ENCODE measurements at places on chromosomes 1 and 21.
A peak's percentile ranks its signal among the peaks of the same experiment; 100 is the strongest.

DNA sequence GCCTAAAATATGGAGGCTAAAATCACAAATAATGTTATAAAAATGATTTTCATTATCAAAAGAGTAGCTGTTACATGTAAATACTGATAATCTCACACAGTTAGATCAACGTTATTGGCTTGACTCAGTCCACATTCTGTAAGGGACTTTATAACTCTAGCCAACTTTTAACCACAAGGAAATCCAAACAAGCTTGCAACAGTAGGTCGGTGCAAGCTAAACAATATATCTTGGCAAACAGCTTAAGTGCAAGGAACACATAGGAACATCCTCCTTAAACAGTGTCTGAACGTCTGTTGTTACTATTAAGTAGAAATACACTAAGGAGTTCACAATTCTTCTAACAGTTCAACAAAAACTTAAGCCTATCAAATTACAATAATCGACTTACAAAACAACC is 126.7 kb downstream of the EIF4G3 start:
- no peak for DNase-seq

- DNase-seq: no peak
Measured at GRCh38 chr1:188817814-188818213, 1659.8 kb downstream of the BRINP3 start.

- no peak for DNase-seq
Measured at GRCh38 chr1:63189677-63190076, 132.7 kb upstream of the FOXD3 start.

DNA sequence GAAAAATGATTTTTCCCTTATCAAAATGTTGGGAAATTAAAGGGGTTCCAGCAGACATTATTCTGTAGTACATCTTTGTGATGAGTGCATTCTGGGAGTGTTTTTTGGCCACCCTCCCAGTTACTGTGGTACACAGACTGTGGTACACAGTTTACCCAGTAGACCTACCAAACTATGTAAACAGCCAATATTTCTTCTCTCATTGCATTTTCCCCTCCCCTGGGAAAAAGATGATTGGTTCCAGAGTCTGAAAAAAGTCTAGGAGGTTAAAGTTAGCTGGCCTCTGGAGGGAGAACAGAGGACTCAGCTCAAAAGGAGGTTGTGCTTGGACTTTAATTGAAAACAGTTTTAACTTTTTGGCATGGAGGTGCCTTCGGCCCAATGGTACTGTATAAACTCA is 42.5 kb downstream of the PGM1 start:
- DNase-seq: no peak

GRCh38 chr1:237492359-237492758 is 398.4 kb downstream of the ZP4 start:
- no peak for DNase-seq

GRCh38 chr1:119564548-119564947 is 57.5 kb downstream of the HSD3B1 start:
- DNase-seq: no peak

DNA sequence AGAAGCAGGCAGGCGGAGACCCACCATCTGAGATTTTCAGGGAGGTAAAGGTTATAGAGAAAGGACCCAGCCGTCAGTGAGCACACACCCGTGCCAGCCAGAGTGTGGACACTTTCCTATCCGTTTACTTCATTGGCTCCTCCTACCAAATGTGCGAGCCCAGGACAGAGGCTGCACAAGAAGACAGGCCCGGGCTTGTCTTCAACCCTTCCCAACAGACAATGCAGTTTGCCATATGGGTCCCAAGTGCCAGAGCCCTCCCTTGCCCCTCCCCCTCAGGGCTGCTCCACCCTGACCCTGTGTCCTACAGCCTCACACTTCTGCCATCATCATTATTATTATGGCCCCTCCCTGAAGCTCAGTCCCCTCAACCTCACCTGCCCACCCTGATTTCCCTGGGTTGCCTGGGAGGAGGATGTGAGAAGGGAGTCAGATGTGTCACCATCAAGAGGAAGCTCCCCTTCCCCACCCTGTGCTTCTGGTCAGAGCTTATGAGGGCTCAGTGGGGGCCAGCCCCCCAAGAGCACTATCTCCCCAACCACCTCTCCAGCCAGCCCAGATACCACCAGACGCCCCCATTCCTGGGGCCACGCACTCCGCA is 9.4 kb downstream of the LAPTM5 start:
- DNase-seq: no peak

GRCh38 chr1:155093911-155094621 is 15.4 kb downstream of the EFNA3 start:
- DNase-seq: peak; percentile 61

DNA sequence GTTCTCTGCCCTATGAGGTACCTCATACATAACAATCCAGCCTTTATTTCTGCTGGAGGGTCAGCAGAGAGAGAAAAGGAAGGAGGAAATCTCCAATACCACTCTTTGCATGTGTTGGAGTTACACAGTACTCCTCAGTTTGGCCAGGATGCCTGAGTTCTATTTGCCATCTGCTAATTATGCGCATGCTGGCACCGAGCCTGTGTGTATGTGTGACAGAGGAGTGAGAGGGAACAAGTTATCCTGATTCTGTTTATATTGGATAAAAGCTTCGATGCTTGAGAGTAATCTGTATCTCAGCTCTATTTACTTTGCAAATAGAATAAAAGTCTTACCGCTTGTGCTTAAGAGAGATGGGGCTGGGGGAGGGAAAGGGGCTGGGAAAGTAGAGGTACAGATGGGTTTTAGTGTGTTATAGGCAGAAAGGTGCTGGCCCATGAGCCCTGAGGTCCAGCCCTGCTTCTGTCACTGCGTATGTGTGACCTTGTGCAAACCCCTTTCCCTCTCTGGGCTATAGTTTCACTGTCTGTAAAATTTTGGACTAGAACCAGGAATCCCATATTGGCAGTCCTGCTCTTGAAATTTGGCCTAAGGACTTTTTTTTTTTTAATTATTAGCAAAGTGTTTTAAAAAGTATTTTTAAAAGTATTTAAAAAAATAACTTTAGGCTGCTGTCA is 54.5 kb upstream of the PLXNA2 start:
- DNase-seq: no peak

- DNase-seq: no peak
Measured at GRCh38 chr1:56502700-56503245, 76.6 kb downstream of the PLPP3 start.

GRCh38 chr1:49229555-49229954 is 452.9 kb upstream of the BEND5 start:
- DNase-seq: no peak

- DNase-seq: no peak
Measured at GRCh38 chr1:160081261-160081936, at the start of gene KCNJ9. Gene KCNJ9, plus strand, starts transcription at chr1:160081538. Its CDS starts 2,493 bp downstream, at chr1:160084031.

DNA sequence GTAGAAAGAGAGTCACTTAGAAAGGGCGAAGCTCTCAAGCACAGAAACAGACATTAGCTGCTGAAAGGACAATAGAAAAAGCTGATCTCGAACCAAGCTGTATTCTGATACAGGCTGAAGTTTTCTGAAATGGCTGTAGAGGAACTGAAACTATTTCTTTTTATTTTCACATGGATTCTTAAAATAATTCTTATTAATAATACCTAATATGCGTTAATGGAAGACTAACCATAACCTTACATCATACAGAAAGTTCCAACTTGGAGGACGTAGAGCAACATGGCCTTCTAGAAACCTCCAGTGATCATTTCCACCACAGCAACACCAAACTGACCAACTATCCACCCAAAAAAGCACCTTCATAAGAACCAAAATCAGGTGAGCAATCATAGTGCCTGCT is 52.8 kb upstream of the ACADM start:
- no peak for DNase-seq

GRCh38 chr1:85473390-85473789 is 8.4 kb upstream of the DDAH1 start:
- peak; percentile 59 for DNase-seq

- no peak for DNase-seq
Measured at GRCh38 chr1:184062640-184063286, 11.2 kb downstream of the TSEN15 start.

DNA sequence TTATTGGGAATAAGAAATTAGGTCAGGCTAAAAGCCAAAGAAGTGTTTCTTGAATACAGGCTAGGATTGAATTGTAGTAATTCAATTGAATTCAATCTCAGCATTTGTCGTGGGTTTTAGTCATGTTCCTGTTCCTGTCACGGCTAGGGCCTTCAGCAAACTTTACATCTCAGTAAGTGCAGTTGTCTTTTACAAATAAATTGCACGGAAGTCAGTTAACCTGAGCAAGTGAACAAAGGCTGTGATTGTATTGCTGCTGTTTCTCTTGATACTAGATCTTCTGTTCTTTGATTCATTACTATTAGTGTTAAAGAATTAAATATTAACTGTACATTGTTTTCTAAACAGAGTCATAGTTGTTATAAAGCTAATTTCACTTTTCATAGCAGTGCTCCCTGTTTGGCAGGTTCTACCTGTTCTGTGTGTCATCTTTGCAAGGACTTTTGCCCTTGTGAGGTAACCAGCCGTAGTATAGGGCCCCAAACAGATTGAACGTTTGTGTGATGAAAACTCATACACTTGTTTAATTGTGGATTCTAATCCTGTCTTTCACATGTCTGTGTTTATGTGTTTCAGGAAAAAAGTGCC is 164.4 kb downstream of the EDEM3 start:
- DNase-seq: no peak

- DNase-seq: peak; percentile 28
Measured at GRCh38 chr1:151611288-151611790, 511 bp upstream of the SNX27 start.

DNA sequence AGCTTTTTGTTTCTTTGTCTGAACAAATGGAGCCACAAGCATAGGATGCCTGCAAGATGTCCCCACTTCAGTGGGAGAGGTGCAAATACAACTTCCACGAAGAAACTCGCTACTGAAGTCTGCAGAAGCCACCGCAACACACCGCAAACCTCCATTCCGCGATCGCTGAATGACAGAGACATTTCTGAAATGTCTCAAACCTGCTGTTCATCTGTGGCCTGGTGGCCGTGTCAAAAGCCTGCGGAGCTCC is 1.0 kb downstream of the TP53BP2 start:
- DNase-seq: peak; percentile 5

GRCh38 chr1:211634931-211635330 is 40.5 kb downstream of the NEK2 start:
- DNase-seq: no peak

Measured in NCI-H460 (cell line).